CD8-positive, alpha-beta memory T cell (primary cell): ENCODE measurements at places on chromosomes 12 and 14. TPM values are rescaled to one million over a fixed set of nuclear protein-coding genes. Genes with fewer than 3 reads are reported as not detected.

PLXNC1 gene
- polyA plus RNA-seq = 8.1 TPM

PLD4 gene
- not detected for polyA plus RNA-seq

MUCL1 gene
- not detected for polyA plus RNA-seq

DNA sequence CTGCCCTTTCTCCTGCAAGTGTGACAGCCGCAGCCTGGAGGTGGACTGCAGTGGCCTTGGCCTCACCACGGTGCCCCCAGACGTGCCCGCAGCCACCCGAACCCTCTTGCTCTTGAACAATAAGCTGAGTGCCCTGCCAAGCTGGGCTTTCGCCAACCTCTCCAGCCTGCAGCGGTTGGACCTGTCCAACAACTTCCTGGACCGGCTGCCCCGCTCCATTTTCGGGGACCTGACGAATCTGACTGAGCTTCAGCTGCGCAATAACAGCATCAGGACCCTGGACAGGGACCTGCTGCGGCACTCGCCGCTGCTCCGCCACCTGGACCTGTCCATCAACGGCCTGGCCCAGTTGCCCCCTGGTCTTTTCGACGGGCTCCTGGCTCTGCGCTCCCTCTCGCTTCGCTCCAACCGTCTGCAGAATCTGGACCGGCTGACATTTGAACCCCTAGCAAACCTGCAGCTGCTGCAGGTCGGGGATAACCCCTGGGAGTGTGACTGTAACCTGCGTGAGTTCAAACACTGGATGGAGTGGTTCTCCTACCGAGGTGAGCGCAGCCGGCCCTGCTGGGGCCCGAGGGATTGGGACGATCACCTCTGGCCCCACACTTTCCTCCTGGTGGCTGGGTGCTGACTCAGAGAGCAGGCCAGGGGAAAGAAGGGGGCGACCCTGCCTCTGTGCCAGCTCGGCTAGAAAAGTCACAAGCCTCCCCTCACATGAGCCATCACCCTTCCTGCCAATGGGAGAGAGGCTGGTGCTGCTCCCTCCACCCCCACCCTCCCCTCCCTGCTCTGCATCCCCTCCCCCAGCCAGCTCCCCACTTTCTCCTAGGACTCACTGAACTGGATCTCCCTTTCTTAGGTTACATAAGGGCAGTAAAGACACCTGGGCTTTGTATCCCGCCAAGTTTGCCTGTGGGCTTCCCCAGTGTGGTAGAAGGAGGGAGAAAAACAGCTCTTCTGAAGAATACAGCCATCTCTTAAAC is 10.9 kb downstream of the LRTM2 start:
- H3K4me1 ChIP-seq = no peaks in the 10 kb centered on the region
- DNase-seq = no peak
- no peak overlapping the region for H3K27ac ChIP-seq
- H3K36me3 ChIP-seq = no peaks in the 10 kb centered on the region
